Ecto neural progenitor cell (in vitro differentiated cells): ENCODE measurements at places on chromosomes 12 and 14.

DNA sequence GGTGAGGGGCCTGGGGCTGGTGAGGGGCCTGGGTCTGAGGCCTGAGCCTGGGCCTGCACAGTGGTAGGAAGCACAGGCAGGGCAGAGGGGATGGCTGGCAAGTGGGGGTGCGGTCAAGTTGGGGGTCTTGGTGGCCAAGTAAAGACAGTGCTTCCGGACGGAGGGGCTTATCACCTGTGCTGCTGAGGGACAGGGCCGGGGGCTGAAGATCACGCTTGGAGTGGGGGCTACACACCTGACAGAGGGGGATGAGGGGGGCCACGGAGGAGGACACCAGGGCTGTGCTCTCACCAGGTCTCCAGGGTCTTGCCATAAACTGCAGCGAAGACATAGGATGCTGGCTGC, 12.2 kb downstream of the TEDC1 start:
- DNase-seq, result no peak

GRCh38 chr12:131458048-131458374, 252.9 kb upstream of the SFSWAP start:
- no peak for DNase-seq

- peak; percentile 76 for DNase-seq
These were observed 15.5 kb downstream of the MANSC1 start for GRCh38 chr12:12334367-12335040.

GRCh38 chr12:8052679-8053078, 13.5 kb downstream of the C3AR1 start:
- peak; percentile 29 for DNase-seq

- DNase-seq, result no peak
These were observed 1.6 kb upstream of the PPP2R5E start for GRCh38 chr14:63544591-63545299.

DNA sequence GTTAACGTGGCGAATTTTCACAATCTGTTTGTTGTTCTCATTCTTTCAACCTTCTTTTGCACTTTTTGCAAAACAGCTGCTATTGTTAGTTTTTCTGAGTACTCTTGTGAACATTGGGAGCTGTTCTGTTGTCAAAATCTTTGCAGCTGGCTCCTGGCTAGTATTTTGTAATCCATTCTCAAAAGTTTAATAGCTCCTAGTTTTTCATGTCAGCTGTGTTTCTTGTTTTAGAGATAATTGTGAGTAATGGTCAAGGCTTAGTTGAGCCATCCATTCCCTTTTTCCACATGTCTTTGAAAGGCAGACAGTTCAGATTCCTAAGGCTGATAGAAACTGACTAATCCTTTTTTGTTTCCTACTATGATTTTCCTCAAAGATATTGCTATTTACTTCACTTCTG, 39.1 kb upstream of the CRADD start:
- no peak for DNase-seq

DNA sequence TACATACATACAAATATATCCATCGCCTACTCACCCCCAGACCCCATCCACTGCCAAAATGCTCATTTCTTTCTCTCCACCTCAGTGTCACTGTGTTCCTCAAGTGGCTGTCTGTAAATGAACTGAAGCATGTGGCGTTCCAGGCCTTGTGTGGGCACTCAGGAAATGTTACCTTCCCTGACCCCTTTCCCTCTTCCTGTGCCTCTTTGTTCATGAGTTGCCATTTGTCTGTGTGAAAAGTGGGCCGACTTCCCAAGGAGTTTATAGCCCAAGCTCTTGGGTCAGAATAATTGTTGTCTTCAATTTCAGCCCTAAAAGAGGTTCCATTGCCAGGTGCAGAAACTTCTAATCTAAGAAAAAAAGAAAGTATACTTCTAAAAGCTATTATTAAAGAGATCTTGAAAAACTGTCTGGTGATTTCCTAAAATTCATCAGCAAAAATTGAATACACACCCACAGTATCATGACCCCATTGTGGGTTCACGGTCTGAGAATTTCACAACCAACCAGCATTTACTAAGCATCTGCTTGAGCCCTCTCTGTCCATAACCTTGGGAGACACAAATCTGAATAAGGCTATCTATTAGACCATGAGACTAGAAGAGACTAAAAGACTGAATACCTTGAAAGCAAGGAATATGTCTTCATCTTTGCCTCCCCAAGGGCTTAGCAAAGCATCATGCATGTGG, 201.4 kb upstream of the EEA1 start:
- DNase-seq, result no peak

DNA sequence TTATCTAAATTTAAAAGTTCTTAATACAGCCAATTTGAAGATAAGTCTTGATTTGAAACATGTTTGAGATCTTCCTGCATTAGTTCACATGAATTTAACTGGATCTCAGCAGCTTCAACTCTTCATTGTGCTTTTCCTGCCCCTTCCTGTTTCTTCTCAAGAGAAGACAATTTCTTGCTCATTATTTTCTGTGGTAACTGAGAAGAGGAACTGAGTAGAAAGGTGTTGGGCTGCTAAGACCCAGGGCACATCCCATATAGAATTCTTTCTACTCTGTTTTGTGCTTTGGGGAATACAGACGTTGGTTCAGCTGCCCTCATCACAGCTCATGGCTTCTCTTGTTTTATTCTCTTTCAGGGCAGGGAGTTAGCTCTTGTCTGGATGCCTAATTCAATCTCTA, 110.2 kb downstream of the SNAPC1 start:
- DNase-seq, result no peak

GRCh38 chr12:2291182-2291832, 238.5 kb downstream of the CACNA1C start:
- no peak for DNase-seq

DNA sequence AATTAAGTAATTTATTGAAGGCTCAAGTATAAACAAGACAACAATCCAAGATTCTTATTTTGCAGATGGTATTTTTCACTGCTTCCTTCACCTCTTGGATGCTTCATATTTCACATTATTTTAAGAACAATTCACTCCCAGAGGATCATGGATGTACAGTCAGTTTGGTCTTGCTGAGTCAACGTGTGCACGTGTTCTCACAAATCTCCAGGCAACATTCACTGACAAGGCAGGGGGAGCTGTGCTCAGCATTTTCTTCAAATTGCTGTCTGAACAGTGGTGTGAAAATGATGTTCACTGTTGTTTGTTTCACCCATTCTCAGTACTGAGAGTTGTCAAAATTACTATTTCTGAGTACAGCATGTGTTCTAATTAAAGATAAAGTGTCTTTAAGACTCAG, 118.3 kb upstream of the SLC38A4 start:
- DNase-seq, result no peak
